ENCODE measurements at places on chromosomes 2 and 18.

DNA sequence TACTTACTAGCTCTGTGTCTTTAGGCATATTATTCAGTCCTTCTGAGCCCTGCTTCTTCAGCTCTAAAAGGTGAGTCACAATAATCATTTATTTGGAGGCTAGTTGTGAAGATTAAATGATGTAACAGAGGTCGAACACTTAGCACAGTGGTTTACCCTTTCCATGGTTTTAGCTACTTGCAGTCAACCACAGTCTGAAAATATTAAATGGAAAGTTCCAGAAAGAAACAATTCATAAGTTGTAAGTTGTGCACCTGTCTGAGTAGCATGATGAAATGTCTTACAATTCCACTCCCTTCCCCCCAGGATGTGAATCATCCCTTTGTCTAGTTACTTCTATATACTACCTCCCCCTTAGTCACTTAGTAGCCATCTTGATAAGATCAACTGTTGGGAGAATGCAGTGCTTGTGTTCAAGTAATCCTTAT lies 217.6 kb upstream of the THUMPD2 start:
- no peak for DNase-seq

- no peak for DNase-seq
These were observed 114.4 kb downstream of the BMPR2 start for GRCh38 chr2:202490479-202490878.

DNA sequence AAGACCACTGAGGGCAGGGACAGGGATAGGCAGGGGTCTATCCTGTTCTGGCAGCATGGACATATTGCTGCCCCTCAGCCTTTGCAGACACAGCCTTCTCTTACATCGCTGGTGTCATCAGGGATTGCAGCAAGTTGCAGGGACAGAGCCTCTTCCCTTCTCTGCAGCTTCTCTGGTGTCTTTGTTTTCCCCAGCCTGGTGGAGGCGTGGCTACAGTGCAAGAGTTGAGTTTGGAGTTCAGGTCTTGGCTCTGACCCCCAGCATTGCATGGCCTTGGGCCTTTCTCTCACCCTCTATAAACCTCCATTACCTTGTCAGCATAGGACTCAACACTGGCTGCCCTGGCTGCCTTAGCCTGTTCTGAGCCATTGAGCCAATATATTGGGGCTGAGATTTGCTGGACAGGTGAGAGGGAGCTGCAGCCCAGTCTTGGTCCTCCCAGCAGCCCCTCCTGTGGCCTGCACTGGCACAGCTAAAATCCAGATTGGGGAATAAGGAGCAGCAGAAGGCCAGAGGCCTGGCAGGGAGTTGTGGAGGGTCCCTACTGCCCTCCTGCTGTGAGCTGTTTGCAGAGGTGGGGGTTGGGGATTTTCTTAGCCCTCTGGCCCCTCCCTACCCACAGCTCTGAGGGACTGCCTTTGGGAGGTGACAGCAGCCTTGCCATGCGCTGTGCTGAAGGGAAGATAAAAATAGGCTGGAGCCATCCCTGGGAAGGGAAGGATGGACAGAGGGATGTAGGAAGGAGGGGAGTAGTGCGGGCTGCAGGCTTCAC lies 22.8 kb downstream of the EHD3 start:
- no peak for DNase-seq

- DNase-seq: no peak
These were observed 17.5 kb downstream of the MOGAT1 start for GRCh38 chr2:222688917-222689316.

DNA sequence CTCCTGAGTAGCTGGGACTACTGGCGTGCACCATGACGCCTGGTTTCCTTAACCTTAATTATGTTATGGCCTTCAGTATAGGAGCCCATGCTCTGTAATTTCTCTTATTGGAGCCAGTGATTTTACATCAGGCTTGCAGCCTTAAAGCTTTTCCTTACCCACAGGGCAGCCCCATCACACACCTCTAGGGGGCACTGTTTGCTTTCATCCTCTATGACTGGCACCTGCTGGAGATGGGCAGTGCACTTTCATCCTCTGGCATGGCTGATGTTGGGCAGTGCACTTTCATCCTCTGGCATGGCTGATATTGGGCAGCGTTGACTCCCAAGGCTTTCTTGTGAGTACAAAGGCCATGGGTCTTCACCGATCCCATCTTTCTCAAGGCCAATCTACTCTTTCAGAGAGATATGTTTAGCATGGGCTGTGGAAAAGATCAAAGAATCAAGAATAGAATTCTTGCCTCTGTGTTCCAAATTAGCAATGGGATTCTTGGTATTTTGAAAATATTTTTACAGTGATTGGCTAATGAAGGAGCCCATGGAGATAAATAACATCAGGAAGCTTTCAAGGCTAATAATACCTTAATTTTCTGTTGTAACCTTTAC lies 80.7 kb upstream of the MEX3C start:
- DNase-seq: no peak

- DNase-seq: no peak
These were observed 70.8 kb downstream of the RAPGEF4 start for GRCh38 chr2:172806493-172806892.

DNA sequence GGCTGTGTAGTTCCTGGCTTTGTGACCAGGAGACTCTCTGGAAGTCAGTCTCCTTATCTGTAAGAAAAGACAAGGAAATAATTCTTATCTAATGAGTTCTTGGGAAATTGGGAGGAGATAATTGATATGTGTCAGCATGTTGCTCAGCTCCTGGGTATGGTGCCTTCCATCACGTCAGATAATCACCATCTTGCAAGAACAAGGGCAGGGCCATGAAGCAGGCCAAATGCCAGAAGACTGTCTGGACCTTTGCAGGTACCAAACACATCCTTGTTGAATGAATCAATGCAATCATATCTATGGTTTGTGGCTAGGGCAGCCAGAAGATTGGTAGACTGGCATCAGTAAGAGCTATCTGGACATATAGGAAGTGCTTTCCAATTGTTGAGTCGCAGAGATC lies 473.5 kb downstream of the TNS1 start:
- DNase-seq: no peak

- no peak for DNase-seq
These were observed 44.2 kb upstream of the CDH7 start for GRCh38 chr18:65706646-65707045.

GRCh38 chr2:30298302-30298701 lies 67.0 kb downstream of the LBH start:
- DNase-seq: no peak

DNA sequence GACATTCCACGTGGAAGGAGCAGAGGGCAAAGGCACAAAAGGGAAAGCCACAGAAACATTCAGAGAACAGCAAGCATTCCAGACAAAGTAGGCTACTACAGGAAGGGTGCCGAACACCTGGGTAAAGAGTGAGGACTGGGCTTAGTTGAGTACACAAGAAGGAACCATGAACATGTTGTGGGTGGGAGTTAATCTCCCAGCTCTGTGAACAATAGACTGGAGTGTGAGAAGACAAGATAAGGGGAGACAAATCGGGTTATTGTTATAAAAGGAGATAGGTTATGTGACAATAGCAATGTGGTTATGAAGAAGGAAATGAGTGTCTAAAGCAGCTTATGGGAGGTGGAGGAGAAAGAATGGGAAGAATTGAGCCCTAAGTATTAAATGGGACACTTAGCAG lies 70.0 kb downstream of the DPP4 start:
- DNase-seq: no peak

DNA sequence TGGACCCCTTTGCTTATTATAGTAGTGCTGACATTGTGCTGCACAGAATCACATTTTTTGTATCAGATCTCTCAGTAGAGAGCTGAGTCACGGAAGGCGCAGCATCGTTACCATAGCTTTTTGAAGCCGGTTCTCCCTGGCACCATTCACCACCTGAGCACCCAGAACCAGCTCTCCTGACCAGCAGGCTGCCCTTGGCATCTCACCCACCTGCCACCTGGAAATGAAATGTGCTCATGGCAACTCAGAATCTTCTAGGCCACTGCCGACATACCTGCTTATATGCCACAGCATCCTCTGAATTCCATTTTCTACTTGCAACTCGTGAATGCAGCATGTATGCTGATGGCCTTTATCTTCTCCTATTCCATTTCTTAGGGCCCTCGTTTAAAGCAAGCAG lies 62.7 kb downstream of the COA5 start:
- no peak for DNase-seq

- no peak for DNase-seq
These were observed 69.9 kb upstream of the CTLA4 start for GRCh38 chr2:203797712-203798111.

DNA sequence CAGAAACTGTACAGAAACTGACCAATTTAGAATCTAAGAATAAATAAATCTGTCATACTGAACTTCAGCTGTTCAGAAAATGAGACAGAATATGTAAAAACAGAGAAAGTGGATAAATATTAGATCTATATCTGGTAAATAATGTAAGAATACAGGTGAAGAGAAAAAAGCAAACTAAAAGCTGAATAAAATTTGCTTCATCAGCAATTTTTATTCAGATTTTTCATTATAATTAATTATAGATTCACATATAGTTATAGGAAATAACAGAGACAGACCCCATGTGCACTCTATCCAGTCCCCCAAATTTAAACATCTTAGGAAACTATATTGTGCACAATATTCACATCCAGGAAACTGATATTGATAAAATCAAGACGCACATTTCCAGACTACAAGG lies 299.2 kb downstream of the EXOC6B start:
- no peak for DNase-seq

GRCh38 chr18:8615397-8616027 lies 6.3 kb downstream of the RAB12 start:
- no peak for DNase-seq

- DNase-seq: no peak
These were observed 54.7 kb upstream of the ID2 start for GRCh38 chr2:8627019-8627691.

DNA sequence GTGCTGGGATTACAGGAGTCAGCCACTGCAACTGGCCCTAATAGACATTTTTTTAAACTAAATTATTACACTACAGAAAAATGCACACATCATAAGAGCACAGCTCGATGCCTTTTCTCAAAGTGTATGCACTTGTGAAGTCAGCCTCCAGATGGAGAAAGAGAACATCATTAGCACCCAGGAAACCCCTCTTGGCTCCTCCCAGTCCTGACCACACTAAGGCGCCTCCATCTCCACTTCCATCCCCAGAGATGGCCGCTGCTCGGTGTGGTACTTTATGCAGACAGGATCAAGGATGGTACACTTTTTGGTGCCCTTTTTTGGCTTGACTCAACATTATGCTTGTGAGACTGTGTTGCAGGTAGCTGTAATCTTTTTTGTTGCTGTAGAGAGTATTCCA lies 34.8 kb downstream of the RRM2 start:
- no peak for DNase-seq

GRCh38 chr2:46569766-46570165 lies 90.4 kb downstream of the TMEM247 start:
- DNase-seq: no peak

DNA sequence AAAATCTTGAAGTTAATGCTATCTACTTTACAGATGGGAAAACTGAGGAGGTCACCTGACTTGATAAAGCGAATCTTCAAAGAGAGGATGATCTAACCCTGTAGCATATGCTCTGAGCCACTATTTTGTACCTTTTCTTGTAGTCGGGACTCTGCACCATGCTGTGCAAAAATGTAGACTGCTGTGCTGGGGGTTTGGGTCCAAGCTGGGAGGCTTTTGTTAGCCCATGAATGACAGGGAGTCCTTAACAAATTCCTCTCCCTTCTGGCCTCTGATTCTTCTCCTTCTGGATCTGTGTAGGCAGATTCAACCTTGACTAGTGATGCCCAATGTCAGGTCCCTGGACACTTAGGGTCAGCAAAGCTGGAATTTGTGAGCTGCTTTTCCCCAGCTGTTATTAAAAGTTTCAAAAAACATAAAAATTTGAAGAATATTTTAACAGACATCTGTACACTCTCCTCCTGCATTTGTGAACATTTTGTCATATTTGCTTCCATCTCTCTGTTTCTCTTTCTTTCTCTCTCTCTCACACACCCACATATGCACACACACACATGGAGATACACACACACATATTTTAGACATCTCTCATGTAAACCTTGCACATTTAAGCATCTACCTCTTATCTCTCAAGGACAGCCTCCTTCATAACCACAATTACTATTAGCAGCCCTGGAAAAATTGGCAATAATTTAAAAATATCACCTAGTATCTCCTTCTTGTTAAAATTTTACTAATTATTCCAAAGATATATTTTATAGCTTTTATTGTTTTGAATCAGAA lies 335.0 kb upstream of the TRIB2 start:
- DNase-seq: no peak

DNA sequence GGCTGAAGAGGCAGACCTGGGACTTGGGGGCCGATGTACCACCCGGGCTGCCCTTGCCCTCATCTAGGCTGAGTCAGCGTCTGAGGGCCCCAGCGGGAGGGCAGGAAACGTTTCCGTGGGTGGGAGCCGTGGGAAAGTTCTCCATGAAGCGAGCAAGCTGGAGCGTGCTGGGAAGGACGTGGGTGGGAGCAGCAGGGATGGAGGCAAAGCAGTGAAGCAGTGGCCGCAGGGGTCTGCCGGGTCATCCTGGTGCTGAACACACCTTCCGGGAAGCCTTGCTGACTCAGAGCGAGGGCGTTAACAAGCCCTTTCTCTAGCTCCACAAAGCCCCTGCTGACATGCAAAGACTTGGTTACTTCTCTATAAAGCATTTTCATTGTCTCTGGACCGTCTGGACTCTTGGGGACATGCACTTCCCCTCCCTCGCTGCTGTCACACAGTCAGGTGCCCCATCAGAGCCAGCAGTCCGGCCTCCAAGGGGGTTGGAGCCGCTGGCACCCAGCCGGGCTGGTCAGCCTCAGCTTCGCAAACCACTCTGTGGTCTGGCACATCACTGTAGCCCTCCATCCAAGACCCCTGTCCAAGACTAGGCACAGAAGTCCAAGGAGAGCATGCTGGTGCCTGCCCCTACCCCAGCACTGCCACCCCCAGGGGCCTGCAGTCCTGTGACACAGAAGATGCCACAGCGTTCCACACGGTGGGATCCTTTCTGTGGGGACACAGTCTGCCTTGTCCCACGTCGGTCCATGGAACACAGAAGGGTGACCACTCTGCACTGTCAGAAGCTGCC lies 115.1 kb upstream of the GPC1 start:
- DNase-seq: no peak

GRCh38 chr18:74512321-74513053 lies 16.3 kb downstream of the CNDP2 start:
- no peak for DNase-seq

DNA sequence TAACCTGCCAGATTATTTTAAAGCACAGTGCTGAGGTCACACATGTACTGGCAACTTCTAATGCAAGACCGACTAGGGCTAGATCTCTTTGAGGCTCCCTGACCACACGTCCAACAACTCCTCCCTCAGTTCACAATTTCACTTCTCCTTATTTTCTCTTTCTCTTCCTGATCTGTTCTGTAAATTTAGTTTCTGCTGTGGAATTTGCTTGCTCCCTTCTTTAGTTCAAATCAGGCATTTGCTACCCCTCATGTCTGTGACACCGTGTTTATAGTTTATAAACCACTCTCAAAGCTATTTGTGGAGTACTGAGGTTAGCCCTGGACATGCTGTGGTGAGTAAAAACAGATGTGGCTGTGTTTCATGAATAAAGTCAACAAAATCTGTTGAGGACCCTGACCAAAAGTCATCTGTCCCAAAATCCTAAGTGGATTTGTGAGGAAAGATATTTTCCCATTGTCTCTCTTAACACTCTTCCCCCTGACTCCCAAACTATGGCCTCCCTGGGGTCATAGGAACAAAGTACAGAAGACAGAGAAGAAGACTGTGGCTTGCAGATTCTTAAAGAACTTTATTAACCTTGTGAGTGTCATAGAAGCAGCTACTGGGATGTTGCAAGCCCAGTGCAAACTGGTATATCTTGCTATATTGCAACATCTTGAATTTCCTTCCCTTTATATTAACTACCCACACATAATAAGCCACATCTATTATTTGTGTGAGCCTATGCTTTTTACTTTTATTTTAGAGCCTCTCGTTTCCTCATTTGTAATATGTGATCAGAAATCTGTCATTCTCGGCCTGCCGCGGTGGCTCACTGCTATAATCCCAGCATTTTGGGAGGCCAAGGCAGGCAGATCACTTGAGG lies 3.5 kb upstream of the NAGK start:
- no peak for DNase-seq

Measured in stimulated activated CD8-positive, alpha-beta memory T cell treated with anti-CD3 and anti-CD28 coated beads, Interleukin-2, amount 100 ng/mL, for 1 hour (primary cell).